ENCODE measurements at places on chromosomes 7 and 10.

DNA sequence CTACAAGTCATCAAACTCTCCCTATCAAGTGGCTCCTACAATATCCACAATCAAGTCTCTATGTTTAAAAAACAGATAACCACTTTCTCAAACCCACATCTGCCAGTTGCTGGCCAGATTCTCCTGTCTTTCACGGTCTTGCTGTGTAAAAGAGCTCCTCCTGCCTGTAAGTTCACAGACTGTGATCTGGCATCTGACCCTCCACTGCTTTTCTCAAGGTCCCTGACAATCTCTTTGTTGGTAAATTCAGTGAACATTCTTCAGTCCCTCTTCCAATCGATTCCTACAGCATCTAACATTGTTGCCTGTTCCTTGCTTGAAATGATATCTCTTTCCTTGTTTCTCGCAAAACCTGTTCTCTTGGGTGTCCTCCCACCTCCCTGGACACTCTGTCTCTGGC lies 18.5 kb upstream of the LMOD2 start:
- H3K36me3 ChIP-seq = no peaks in the 10 kb centered on the region
- DNase-seq = no peak
- H3K4me3 ChIP-seq = no peak overlapping the region
- no peaks in the 10 kb centered on the region for H3K27me3 ChIP-seq
- peaks cover 21% of the 10 kb centered on the region for H3K4me1 ChIP-seq

DNA sequence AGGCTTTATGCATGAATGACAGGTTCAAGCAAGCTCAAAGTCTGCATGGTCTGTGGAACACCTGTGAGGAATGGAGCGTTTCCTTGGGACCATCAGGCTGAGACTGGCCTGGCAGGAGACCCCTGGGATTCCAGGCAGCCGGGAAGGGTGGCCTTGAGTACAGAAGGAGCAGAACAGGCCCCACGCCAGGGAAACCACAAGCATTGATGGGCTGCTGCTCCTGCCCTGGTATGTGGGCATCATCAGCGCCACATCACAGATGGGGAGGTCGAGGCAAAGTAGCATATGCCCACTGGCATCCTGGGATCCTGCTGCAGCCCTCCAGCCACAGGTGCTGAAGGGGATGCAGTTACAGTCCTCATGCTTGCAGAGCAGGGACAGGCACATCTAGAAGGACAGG lies 40.9 kb downstream of the ANTXRL start:
- H3K27me3 ChIP-seq = peaks cover 22% of the 10 kb centered on the region
- no peak for DNase-seq
- no peaks in the 10 kb centered on the region for H3K4me1 ChIP-seq
- H3K4me3 ChIP-seq = no peak overlapping the region
- no peaks in the 10 kb centered on the region for H3K36me3 ChIP-seq

- no peak for DNase-seq
- H3K4me1 ChIP-seq = no peaks in the 10 kb centered on the region
- peaks cover 4% of the 10 kb centered on the region for H3K36me3 ChIP-seq
- H3K4me3 ChIP-seq = no peak overlapping the region
These were observed 89.7 kb upstream of the RPA3 start for GRCh38 chr7:7808156-7808555.

DNA sequence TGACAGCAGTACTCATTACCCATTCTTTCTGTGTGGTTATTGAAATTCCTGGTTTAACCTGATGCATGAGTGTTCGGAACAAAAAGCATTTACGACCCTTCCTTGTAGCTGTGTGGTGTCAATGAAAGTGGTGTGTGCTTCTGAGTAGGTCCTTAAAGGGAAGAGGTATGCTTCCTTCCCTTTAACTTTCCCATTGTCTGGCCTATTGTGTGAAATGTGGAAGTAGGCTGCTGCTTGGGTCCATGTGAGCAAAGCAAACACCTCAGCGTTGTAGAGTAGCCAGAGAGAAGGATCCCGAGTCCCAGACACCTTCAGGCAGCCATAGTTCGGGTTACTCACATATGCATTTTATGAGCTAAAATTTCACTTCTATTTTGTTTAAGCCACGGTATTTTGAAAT lies 74.7 kb downstream of the TSPAN12 start:
- H3K36me3 ChIP-seq = peaks cover under 1% of the 10 kb centered on the region
- no peak overlapping the region for H3K4me3 ChIP-seq
- H3K4me1 ChIP-seq = peaks cover 24% of the 10 kb centered on the region
- no peak overlapping the region for H3K27ac ChIP-seq
- H3K27me3 ChIP-seq = peaks cover 3% of the 10 kb centered on the region
- no peak for DNase-seq

- peak; percentile 52 for DNase-seq
- peaks cover 6% of the 10 kb centered on the region for H3K4me1 ChIP-seq
- no peaks in the 10 kb centered on the region for H3K27me3 ChIP-seq
- no peak overlapping the region for H3K27ac ChIP-seq
These were observed 110.8 kb upstream of the LRGUK start for GRCh38 chr7:134016223-134016941.

GRCh38 chr7:91875851-91876250 lies 4.7 kb downstream of the MTERF1 start:
- no peak for DNase-seq
- H3K4me3 ChIP-seq = no peak overlapping the region
- H3K36me3 ChIP-seq = peaks cover 40% of the 10 kb centered on the region
- peaks cover 25% of the 10 kb centered on the region for H3K4me1 ChIP-seq
- no peak overlapping the region for H3K27ac ChIP-seq
- H3K27me3 ChIP-seq = no peaks in the 10 kb centered on the region

GRCh38 chr7:4234498-4234855 lies 447.6 kb upstream of the FOXK1 start:
- peaks cover 19% of the 10 kb centered on the region for H3K27me3 ChIP-seq
- no peaks in the 10 kb centered on the region for H3K36me3 ChIP-seq
- peaks cover 25% of the 10 kb centered on the region for H3K4me1 ChIP-seq

- no peaks in the 10 kb centered on the region for H3K4me1 ChIP-seq
- peaks cover 4% of the 10 kb centered on the region for H3K27me3 ChIP-seq
- DNase-seq = no peak
These were observed 319.2 kb downstream of the CDC14C start for GRCh38 chr7:49243521-49243920.

DNA sequence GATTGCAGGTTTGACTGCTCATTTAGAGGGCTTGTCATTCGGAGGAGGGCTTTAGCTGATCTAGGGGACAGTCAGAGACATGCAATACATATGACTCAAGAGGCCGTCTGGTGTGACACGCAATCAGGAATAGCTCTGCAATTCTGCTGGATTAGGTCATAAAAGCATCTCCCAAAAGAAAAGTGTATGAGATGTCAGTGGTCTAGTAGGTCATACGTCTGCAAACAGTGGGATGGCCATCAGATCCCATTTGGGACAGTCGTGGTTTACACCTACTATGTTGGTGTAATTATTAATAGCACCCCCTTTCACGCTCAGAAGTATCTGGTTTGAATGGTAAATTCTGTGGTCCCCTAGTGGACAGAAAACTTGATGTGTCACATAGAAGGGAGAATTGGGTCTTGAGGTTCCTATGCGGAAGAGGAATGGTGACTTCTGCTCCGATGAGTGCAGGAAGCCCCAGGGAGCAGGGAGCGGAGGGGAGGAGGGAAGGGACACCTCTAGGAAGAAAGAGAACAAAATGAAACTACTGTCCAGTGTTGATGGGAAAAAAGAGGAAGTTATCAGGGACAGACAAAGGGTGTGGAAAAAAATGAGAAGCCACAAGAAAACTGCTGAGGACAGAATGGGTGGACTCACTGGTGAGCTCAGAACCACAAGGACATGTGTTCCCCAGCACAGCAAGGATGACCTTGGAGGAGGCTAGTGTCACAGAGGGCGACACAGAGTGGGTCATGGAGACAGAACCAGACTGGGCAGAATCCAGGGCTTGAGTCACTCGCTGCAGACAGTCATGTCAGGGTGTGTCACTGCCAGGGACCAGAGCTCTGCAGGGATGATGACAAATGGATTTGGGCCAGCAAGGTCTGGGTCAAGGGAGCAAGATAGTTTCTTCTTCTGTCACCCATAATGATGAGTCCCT lies 59.9 kb downstream of the MAP3K8 start:
- H3K27ac ChIP-seq = no peak overlapping the region
- H3K4me1 ChIP-seq = peaks cover 40% of the 10 kb centered on the region
- H3K36me3 ChIP-seq = no peaks in the 10 kb centered on the region
- no peak for DNase-seq

DNA sequence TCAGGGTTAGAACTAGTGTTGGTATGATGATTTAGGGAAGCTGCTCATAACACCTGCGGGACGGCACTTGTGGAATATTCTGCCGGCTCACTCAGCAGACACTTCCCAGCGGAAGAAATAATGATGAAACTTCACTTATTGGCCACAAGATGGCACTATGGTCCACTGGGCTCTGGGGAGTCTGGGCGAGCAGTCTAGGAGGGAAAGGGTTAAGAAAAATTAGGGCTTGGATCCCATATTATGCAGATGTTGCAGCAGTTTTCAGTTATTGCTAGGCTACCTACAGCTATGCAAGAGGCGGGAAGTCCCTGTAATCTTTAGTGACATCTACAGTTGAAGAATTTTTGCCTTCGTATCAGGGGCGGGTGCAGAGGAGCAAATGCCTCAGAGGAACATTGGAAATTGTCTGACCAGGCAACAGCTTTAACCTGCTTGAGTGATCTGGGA lies 238.7 kb upstream of the PRSS58 start:
- H3K4me3 ChIP-seq = peak overlapping the region; percentile 2
- no peaks in the 10 kb centered on the region for H3K4me1 ChIP-seq
- H3K27ac ChIP-seq = no peak overlapping the region
- DNase-seq = peak; percentile 21

DNA sequence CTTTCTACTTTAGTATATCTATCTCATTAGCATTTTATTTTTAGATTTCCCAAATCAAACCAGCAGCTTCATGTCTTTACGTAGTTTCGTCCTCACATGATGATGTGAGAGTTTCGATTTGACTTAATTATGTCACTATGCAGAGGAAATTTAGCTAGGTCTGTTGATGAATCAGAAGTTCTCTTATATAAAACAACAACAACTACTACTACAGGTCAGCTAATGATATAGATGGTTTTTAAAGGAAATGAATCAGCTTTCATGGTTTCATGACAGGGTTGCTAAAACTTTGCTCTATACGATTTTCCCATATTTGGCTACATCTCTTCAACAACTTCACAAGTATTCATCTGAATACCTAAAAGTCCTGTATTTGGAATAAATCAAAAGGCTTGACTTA lies 28.6 kb downstream of the JAZF1 start:
- H3K4me1 ChIP-seq = peaks cover 23% of the 10 kb centered on the region
- no peak overlapping the region for H3K4me3 ChIP-seq
- no peaks in the 10 kb centered on the region for H3K36me3 ChIP-seq
- H3K27me3 ChIP-seq = peaks cover 4% of the 10 kb centered on the region

DNA sequence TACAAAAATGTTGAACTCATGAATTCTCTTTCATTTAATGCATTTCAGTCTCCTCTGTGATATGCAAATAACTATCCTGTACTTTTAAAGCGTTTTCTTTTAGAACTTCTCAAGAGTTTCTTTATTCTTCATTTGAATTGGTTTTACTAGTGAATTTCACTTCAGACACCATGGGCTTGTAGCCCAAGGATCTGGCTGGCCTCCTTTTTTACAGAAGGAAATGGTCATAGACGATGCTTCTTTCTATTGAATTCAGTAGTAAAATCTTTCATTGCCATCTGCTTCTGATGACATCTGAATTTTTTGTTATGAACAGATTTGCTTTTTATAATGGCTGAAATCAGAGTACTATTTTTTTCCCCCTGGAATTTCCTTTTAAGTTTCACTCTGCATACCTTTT lies 135.2 kb upstream of the ETV1 start:
- H3K4me3 ChIP-seq = no peak overlapping the region
- no peaks in the 10 kb centered on the region for H3K27me3 ChIP-seq
- no peak for DNase-seq
- H3K4me1 ChIP-seq = peaks cover 25% of the 10 kb centered on the region

- H3K27ac ChIP-seq = no peak overlapping the region
- H3K4me1 ChIP-seq = peaks cover 61% of the 10 kb centered on the region
- H3K36me3 ChIP-seq = peaks cover 9% of the 10 kb centered on the region
- H3K27me3 ChIP-seq = peaks cover 36% of the 10 kb centered on the region
- no peak overlapping the region for H3K4me3 ChIP-seq
- DNase-seq = no peak
These were observed 143.4 kb downstream of the CELF2 start for GRCh38 chr10:11161096-11161495.
